ENCODE measurements at places on chromosomes 16 and 17.

DNA sequence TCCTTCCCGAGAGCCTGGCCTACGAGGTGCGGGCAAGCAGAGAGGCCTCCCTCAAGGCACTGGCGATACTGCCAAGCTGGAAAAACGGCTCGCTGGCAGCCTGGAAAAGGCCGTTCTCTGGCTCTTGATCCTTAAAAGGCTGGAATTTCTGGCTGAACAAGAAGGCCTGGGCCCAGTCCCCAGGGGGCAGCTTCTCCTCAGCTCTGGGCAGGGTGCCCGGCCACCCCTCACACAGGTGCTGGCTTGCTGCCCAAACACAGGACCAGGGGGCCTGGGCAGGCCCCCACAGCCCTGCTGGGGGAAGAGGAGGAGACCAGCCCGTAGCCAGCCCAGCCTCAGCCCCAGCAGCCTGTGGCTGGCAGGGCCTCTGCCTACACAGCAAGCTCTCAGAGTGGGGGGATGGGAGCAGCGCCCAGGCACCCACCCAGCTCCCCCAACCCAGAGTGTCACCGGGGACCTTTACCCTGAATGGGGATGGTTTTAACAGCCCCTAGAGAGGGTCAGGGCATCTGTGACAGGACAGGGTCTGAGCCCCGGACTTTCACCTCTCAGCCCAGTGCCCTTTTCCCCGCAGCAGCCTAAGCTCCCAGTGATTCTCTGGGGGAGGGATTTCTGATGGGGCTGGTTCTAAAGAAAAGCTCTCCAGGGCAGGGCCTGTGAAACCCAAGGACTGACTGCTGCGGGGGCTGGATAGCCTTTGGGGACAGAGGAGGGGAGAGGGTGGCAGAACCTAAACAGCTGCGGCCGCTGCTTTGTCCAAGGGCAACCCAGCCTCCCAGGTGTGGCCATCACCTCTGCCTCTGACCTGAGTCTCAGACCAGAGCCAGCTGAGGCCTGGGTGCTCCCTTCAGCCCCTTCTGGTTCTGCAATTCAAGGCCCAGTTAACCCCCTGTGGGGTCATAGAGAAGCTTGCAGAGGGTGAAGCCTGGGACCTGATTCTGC is 38.6 kb upstream of the TOB1 start:
- no peak for DNase-seq

DNA sequence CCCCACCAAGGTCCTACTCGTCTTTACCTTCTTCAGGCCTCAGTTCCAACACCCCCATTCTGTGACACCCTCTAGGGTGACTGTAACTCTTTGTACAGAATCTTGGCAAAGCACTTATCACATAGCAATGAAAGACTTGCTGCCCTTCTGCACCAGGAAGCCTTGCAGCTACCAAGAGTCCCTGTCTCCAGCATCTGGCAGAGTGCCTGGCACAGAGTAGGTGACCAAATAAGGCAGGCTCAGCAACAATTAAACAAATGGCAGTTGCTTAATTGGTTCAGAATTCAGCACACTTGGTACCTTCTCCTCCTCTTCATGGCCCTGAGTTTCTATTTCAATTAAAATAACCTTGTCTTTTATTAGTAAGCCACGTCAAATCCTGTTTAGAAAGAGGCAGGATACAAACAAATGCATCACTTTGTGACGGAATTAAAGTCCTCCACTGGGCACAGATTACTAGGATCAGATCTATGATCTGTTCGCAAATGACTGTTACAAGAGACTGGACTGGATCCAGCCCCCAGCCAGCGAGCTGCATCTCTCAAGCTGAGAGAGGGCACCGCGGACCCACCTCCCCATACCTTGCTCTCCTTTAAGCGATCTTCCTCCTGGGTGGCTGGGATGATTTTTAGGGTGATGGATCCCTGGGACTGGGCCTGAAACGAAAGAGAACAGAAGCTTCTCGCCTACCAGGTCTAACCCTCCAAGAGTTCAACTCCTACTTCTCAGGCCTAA is 9.4 kb downstream of the MPP3 start:
- no peak for DNase-seq

GRCh38 chr16:79801646-79802045 is 201.1 kb upstream of the MAF start:
- no peak for DNase-seq

- DNase-seq = no peak
These were observed 11.8 kb downstream of the DLX4 start for GRCh38 chr17:49980703-49981197.

- DNase-seq = no peak
These were observed 131.8 kb upstream of the CACNG3 start for GRCh38 chr16:24124291-24124690.

- DNase-seq = no peak
These were observed 42.1 kb upstream of the METRNL start for GRCh38 chr17:83037084-83037873.

DNA sequence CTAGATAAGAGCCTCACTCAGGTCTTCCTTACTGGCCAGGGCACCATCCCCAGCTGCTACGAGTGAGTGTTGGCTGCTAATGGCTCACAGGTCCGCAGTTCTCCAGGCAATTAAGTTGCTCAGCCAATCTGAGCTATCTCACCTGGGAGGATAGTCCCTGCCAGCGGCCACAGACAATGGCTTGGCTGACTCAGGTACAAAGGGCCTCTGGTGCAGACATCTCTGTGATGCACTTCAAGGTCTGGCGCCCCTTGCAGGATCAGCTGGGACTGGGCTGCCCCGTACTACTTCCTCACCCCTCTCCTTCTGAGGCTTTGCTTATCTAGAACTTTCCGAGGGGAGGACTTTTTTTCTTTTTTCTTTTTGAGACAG is 49.2 kb upstream of the EMP2 start:
- DNase-seq = no peak

GRCh38 chr17:77675411-77675810 is 283.1 kb upstream of the TNRC6C start:
- DNase-seq = no peak

- no peak for DNase-seq
These were observed 32.6 kb downstream of the DCUN1D3 start for GRCh38 chr16:20867585-20867984.

DNA sequence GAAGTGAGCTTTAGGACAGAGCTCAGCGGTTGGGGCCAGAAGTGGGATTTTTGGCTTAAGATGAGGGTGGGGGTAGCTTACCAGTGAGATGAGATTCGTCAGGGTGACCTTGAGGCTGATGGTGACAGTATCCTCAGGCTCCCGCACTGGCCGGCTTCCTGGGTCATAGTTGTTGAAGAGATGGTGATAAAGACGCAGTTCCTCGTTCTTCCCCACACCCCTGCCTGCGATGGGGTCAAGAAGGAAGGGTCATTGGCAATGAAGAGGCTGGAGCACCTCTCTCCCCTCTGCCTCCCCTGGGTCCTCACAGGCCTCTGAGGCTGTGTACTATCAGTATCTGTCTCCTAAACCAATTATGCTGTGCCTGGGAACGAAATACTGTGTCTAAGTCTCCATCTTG is 358 bp downstream of the CHRNE start:
- DNase-seq = no peak

- DNase-seq = peak; percentile 71
These were observed 112.4 kb downstream of the SPECC1 start for GRCh38 chr17:20121359-20122253.

DNA sequence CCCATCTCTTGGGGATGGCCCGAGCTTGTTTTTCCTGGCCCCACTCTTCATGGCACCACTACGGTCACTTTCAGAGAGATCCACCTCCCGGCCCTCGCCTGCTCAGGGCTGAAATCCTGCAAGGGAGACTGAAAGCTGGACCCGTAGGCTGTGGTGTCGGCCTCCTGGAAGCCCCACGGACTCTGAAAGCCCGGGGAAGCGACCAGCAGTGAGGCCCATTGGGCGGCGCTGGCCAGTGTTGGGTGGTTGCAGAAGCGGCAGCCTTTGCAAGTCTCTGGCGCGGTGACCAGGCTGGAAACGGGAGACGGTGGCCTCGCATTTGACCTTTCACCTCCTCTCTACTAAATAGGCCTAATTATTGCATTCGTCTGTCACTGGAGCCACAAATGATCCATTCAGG is 186.0 kb upstream of the FOXF1 start:
- DNase-seq = no peak

DNA sequence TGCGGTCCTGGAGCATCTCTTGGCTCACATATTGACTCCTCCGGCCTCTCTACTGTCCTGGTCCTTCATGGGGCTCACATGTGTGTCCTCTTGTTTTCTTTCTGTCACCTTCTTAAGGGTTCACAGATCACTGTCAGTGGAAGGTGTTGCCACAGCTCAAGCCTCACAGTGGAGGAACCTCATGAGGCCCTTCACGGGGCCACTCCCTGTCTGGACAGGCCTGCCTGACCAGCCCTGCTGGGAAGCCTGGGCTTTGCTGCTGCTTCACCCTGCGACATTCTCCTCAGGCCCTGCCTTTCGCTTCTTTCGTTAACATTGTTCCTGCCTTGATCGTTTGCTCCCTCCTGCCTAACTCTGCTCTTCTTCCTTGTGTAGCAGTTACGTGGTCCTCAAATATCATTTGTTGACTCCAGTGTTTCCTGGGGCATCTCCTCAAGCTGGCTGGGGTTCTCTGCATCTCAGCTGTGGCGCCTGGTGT is 55.9 kb downstream of the WDR45B start:
- no peak for DNase-seq

GRCh38 chr16:87046235-87046634 is 271.0 kb downstream of the C16orf95 start:
- DNase-seq = no peak
